ENCODE measurements at places on chromosomes 4 and X.

- no peak for DNase-seq
Observed at GRCh38 chr4:13097971-13098370, 386.2 kb downstream of the RAB28 start.

DNA sequence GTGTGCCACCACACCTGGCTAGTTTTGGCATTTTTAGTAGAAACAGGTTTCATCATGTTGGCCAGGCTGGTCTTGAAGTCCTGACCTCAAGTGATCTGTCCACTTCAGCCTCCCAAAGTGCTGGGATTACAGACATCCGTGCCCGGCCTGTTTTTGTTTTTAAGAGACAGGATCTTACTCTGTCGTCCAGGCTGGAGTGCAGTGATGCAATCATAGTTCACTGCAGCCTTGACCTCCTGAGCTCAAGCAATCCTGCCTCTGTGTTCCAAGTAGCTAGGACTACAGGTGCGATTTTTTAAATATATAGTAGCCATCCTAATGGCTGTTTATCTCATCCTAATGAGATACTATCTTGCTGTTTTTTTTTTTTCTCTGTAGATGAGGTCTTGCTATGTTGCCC, 47.6 kb downstream of the RNF212 start:
- no peak for DNase-seq

DNA sequence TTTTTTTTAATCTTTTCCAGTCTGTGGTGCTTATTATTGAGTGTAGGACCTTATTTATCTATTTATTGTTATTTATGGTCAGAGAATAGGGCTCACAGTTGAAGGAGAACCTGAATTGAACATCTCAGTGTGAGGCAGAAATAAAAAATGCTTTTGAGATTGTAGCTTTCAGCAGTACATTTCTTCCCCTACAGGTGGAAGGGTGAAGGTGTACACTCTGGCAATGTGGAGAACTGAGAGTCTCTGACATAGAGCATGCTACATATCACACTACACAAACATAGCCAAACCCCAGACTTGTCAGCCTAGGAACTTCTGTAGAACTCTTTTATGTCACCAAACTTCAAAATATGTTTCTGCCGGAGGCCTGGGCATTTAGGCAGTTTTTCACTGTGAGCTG, 140.2 kb downstream of the STIM2 start:
- DNase-seq, result no peak

GRCh38 chrX:40166582-40166981, 68.8 kb upstream of the BCOR start:
- DNase-seq, result peak; percentile 24

- DNase-seq, result peak; percentile 13
Observed at GRCh38 chrX:53479301-53479700, 45.1 kb upstream of the HSD17B10 start.

GRCh38 chr4:83732114-83732635, 196.3 kb downstream of the GPAT3 start:
- no peak for DNase-seq

GRCh38 chrX:19443869-19444526, 71.3 kb downstream of the MAP3K15 start:
- no peak for DNase-seq

DNA sequence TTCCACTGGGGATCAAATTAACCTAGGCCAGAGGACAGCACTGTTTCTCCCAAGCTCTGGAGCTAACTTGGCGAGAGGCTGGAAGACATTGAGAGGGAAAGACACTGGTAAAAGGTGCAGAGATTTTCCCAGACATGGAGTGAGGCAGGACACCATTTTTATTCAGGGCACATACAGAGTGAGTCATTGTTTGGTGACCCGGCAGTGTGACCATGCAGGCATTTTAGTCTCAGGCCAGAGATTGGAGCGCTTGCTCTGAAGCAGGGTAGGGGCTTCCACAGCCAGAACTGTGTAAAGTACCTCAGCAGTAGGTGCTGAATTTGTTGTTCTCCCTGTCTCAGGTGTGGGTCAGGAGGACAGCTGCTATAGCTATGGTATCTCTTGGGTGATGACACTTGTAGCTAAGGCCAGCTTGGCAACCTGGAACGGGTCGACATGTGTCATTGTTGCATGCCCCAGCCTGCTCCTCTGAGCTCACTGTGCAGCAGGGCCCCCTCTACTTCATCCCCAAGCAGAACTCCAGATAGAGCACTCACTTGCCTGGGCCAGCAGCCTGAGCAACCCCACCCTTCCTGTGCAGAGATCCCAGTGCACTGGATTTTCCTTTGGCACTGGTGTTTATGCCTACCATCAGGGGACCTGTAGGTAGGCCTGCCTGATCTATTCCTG, 79.8 kb upstream of the ATP8A1 start:
- no peak for DNase-seq

DNA sequence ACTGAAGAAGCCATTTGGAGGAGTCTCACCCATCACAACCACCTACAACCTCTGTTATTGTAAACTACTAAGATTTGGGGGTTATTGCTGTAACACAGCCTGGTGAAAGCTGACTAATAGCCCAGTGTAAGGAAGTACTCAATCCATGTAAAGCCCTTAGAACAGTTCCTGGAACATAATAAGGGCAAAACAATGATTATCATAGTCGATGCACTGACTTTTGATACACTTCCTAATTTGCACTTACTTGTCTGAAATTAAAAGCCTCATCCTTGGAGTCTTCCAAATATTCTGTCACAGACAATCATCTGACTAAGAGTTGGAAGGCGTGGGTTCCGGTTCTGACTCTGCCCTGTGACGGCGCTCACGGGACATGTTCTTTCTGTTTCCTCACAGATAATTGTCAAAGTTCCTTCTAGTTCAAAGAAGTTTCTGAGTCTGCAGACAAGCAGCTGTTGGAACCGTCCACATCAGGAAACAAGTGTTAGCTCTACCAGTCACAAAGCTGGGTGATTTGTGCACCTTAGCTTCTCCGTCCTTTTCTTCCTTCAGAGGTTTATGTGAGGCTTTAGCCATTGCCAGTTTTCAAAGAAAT, 33.4 kb upstream of the RASGEF1B start:
- no peak for DNase-seq

DNA sequence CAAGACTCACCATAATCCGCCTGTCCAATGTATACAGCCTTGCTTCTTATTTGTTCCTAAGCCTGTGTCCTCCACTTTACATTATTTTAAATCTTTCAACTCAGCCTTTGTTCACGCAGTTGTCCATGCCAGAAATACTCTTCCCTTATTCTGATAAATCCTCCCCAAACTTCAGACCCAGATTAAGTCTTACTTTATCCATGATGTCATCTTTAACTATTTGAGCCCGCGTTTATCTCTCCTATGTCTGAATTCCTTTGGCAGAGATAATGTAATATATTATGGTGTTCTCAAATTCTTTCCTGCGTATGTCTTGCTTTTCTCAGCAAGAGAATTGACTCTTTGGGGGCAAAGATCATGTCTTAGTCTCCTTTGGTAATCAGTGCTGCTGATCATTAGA, 129.6 kb downstream of the LUZP4 start:
- DNase-seq, result no peak

DNA sequence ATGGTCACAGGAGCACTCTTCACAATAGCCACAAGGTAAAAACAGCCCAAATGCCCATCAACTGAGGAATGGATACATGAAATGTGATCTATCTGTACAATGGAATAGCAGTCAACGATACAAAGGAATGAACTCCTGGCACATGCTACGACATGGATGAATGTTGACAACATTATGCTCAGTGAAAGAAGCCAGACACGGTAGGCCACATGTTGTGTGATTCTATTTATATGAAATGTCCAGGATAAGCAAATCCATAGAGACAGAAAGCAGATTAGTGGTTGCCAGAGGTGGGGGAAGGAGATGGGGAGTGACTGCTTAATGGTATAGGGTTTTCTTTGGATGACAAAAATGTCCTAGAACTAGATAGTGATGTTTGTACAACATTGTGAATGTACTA, 58.7 kb upstream of the GPM6B start:
- DNase-seq, result no peak

- peak; percentile 41 for DNase-seq
Observed at GRCh38 chrX:66680451-66680850, 41.6 kb upstream of the EDA2R start.

DNA sequence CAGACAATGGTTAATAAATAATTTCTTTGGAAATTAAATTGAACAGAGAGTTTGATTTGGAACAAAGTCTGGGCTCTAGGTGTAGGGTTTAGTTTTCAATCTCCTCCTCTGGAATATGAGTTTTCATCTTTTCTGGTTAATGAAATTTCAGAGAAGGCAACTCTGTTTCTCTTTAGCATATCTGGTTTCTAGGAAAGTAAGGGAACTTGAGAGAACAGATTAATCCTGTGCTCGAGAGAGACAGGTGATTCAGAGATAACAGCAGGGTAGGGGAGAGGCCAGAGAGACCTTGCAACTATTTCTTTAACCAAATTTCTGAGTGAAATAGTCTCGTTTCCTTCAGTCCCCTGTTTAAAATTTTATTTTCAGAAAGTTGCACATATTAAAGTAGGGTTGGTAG, 275.4 kb downstream of the GALNTL6 start:
- DNase-seq, result no peak

DNA sequence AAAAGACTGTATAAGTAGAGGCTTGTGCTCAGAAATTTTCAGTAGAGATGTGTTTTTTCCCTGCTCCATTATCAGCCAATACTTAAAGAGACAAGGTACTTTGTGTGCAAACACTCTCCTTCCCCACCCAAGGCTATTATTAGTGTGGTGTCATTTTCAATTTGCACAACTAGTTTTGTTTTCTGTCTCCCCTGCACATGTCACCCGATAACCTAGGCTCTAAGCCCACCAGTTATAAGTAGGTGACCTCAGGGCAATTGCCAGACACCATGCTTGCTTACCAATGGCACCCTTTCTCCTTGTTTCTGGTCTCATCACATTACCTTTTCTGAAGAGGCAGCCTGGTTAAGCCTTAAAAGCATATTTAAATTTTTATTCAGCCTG, 8.0 kb upstream of the GUCY1A1 start:
- no peak for DNase-seq

DNA sequence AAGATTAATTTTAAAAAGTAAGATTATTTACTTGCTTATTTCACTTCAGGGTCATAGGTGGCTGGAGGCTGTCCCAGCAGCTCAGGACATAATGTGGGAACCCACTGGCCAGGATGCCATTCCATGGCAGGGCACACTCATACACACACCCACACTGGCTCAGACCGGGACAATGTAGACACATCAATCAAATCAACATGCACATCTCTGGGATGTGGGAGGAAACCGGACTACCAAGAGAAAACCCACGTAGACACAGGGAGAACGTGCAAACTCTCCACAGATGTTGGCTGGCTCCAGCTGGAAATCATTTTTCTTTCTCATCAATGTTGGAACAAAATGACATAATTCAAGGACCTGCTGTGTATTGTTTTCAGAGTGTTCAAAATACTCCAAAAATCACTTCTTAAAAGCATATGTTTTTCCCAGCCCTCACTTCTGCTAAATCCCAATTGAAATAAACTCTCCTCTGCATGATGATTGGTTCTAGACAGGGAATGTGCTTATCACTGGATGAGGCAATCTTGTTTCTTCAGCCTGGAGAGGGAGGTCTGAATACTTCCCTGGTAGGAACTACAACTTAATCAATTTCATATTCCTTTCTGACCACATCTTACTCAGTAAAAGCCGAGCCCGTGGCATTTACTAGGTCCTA, 18.6 kb upstream of the CPE start:
- DNase-seq, result peak; percentile 15

- no peak for DNase-seq
Observed at GRCh38 chrX:23959781-23960180, 52.0 kb downstream of the CXorf58 start.

GRCh38 chr4:38861791-38862190, 5.2 kb upstream of the TLR6 start:
- DNase-seq, result no peak

- DNase-seq, result no peak
Observed at GRCh38 chr4:7469023-7469422, 34.3 kb upstream of the PSAPL1 start.

GRCh38 chr4:71486550-71487343, 147.9 kb downstream of the SLC4A4 start:
- no peak for DNase-seq

- no peak for DNase-seq
Observed at GRCh38 chr4:188975271-188975670, 836.0 kb downstream of the TRIML1 start.
